Activated CD4-positive, alpha-beta T cell treated with anti-CD3 and anti-CD28 coated beads, Interleukin-2, amount 50 U/mL, for 1 hour (primary cell): ENCODE measurements at places on chromosomes 3 and 15.

- DNase-seq = no peak
These were observed 179.6 kb downstream of the EPHB1 start for GRCh38 chr3:134974624-134975023.

GRCh38 chr3:195183071-195183776 lies 87.7 kb downstream of the XXYLT1 start:
- no peak for DNase-seq

DNA sequence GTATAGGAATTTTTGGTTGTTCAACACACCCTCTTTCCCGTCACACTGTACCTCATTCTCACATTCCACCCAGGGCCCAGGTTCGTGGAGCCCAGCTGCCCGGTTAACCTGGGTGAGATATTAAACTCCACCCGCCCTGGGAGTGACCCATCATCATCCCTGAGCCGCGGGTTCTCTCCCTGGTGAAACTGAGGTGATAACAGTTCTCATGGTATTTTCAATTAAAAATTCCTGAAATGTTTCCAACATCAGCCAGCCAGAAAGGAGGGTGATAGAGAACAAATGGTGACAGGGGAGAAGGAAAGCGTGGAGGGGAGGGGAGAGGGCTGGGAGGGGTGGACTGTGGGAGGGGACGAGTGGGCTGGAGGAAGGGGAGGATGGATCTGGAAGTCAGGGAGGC lies 148.8 kb downstream of the ALDH1A2 start:
- DNase-seq = no peak

DNA sequence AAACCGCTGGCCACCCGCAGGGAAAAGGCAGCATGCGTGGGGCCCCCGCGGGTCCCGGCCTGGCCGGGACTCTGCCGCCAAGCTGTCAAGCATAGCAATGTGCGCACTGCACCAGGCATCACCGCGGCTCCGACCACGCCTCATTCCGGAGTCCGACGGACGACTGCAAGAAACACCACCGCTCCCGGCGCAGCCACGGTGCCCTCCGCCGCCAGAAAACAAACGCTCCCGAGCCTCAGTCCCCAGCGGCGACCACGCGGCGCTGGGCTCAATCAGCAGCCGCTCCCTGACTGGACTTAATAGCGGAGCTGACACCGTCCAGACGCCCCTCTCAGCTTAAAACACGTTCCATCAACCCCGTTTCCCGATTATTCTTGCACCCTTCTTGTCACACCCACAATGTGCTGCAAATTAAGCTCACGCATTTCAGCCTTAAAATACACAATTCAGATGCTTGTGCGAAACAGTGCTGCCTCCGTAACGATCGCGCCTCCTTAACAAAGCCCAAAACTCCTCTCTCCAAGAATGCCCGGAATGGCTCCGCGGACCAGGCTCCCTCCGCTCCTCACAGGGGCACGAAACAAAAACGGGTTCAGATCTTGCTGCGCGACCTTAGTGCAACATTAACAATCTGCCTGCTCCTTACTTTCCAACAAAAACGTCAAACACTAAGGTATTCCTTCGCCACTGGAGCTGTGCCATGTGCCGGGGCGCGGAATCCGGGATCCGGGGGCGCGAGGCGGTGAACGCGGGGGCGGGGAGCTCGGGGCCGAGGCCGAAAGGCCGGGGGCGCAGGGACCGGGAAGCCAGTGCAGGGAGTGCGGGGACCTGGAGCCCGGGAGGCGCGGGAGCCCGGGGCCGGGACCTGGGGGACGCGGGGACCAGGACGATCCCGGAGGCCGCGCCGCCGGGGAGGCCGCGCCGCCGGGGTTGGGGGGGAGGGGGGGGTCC lies 655 bp downstream of the CYFIP1 start:
- peak; percentile 11 for DNase-seq

GRCh38 chr3:165746874-165747273 lies 90.3 kb downstream of the BCHE start:
- no peak for DNase-seq

DNA sequence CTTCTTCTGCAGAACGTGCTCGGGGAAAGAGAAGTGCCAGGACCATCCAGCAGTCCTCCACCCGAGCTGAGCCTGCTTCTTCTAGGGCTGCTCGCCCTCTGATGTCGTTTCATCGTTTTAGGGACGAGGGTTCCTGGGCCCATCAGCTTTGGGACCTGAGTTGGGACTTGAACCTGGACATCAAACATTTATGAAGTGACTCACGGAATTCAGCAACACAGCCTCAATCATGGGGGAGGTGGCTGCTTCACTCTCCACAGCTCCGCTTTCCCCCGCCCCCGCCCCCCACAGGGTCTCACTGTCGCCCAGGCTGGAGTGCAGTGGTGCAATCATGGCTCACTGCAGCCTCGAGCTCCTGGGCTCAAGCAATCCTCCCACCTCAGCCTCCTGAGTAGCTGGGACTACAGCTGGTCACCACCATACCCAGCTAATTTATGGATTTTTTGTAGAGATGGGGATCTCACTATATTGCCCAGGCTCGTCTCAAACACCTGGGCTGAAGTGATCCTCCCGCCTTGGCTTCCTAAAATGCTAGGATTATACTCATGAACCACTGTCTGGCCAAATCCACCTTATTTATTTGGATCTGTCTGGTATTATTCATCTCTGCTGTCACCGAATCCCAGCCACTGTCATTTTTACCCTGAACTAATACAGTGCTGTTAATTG lies 725 bp upstream of the SCAMP2 start:
- no peak for DNase-seq
